ENCODE measurements at places on chromosomes 16 and 17.

GRCh38 chr16:65281586-65281985 lies 159.7 kb upstream of the CDH11 start:
- no peak for DNase-seq

GRCh38 chr16:65002265-65002664 lies 119.6 kb downstream of the CDH11 start:
- DNase-seq: no peak

DNA sequence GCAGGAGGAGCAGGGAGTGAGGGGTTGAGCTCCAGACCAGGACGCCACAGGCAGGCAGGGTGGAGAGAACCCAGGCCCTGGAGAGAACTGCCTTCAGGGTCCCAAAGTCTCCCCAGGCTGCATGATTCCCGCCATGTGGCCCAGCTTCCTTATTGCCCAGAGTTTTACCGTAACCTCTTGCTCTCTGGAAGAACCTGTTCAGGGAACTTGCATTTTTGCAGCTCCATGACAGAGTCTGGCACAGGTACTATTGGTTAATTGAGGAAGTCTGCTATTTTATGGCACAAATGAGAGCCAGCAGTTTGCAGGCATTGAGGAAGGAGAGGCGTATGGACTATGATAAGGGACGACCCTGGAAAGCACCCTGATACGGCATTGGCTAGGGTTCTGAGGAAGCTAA lies 11.6 kb upstream of the NOS2 start:
- DNase-seq: no peak

DNA sequence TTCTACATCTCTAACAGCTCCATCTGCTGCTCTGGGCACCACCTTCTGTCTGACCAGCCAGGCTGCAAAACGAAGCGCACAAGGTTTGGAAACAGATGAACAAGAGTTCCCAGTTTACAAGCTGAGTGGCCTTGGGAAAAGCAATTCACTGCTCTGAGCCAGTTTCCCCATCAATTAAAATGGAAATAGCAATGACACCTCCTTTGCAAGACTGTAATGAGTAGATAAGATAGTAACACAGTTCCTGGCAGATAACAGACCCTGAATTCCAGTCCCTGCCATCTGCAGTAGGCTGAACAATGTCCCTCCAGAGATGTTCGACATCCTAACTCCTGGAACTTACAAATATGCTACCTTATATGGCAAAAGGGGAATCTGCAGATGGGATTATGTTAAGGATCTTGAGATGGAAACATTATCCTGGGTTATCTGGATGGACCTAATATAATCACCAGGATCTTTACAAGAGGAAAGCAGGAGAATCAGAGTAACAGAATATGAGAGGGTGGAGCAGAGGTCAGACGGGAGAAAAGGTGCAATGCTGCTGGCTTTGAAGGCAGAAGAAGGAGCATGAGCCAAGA lies 27.9 kb downstream of the CPPED1 start:
- no peak for DNase-seq

GRCh38 chr17:290626-291025 lies 62.0 kb downstream of the RPH3AL start:
- DNase-seq: no peak

DNA sequence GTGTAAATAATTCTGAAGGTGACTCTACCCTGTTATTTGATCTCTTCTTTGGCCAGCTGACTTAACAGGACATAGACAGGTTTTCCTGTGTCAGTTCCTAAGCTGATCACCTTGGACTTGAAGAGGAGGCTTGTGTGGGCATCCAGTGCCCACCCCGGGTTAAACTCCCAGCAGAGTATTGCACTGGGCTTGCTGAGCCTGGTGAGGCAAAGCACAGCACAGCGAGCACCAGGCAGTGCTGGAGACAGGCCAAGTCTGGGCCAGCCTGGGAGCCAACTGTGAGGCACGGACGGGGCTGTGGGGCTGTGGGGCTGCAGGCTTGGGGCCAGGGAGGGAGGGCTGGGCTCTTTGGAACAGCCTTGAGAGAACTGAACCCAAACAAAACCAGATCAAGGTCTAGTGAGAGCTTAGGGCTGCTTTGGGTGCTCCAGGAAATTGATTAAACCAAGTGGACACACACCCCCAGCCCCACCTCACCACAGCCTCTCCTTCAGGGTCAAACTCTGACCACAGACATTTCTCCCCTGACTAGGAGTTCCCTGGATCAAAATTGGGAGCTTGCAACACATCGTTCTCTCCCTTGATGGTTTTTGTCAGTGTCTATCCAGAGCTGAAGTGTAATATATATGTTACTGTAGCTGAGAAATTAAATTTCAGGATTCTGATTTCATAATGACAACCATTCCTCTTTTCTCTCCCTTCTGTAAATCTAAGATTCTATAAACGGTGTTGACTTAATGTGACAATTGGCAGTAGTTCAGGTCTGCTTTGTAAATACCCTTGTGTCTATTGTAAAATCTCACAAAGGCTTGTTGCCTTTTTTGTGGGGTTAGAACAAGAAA lies 5.1 kb downstream of the STH start:
- no peak for DNase-seq

- DNase-seq: no peak
Observed at GRCh38 chr17:17067257-17067656, 25.0 kb downstream of the MPRIP start.

DNA sequence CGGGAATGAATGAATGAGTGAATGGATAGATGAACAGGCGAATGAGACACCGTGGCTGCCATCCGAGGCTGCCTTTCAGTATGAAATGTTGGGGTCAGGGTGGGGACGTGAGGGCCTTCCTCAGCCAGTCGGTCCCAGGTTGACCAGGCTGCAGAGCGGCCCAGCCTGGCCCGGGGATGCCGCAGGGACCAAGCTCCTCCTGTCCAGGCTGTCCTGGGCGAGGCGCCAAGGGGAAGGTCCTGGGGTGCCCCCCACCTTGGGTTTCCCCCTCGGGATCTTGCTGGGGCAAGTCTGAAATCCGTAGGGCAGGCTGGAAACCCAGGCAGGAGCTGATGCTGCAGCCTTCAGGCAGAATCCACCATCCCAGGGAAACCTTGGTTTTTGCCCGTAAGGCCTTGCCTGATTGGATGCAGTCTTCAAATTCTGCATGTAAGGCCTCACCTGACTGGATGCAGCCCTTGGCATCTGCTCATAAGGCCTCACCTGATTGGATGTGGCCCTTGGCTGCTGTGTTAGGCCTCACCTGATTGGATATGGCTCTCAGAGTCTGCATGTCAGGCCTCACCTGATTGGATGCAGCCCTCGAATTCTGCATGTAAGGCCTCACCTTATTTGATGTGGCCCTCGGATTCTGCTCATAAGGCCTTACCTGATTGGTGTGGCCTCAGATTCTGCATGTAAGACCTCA lies 61.7 kb upstream of the ZNF469 start:
- no peak for DNase-seq

DNA sequence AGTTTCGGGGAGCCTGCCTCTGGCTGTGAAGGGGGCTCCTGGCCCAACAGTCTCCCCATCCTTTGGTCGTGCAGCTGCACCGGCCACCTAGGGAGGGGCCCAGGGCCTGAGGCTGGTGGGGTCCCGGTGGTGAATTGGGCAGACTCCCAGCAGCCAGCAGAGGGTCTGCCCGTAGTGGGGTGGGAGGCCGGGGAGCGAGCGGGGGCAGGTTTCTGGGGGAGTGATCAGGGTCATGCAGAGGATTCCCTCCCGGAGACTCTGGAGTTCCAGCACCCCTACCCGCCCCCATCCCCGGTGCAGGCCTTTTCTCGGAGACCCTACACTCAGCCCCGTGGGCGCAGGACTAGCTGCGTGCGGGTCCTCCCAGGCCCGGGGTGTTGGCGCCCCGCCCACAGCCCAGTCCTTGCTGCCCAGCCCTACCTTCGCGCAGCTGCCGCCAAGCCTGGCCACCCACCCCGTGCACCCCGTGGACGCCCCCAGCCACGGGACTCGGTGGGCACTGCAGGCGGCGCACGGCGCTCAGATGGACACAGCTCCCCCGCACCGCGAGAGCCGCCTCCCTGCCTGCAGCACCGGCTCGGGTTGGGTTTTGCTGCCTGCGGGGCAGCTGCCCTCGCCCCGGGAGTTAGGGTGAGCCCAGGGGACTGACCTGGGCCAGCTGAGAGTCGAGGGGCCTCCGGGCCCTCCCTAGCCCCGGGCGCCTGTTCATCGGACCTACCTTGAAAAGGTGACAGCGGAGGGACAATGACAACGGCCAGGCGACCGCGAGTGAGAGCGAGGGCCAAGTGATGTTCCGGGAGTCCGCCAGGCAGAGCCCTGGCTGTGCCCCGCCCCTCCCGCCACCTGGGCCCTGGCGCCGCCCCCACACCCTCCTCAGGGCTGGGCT lies at the start of gene GNG13:
GNG13 (minus strand) TSS at position 787 of the 886 bp plus-strand sequence. CDS start 1,657 bp downstream, outside the sequence.
- DNase-seq: no peak

GRCh38 chr16:84294117-84294516 lies 561 bp upstream of the WFDC1 start:
- no peak for DNase-seq

DNA sequence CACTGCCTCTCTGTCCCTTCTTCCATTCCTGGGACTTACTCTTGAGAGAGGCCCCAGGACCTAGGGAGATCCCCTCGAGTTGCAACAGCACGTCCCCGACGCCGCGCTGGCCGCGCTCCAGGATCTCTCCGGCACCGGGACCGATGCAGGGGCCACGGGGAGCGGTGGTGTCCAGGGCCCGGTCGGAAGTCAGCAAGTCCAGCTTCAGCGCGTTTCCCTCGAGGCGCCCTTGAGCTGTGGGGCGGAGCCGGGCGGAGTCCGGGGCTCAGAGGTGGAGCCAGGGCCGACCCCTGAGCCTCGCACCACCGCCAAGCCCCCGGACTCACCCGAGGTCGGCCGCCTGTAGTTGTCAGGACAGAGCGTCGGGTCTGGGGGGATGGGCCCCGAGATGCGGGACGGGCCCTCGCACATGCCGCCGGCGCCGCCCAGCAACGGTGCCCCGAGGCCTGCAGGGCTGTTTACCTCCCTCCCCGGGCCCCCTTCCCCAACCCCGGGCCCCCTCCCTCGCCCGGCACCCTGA lies 458 bp downstream of the ENKD1 start:
- no peak for DNase-seq

DNA sequence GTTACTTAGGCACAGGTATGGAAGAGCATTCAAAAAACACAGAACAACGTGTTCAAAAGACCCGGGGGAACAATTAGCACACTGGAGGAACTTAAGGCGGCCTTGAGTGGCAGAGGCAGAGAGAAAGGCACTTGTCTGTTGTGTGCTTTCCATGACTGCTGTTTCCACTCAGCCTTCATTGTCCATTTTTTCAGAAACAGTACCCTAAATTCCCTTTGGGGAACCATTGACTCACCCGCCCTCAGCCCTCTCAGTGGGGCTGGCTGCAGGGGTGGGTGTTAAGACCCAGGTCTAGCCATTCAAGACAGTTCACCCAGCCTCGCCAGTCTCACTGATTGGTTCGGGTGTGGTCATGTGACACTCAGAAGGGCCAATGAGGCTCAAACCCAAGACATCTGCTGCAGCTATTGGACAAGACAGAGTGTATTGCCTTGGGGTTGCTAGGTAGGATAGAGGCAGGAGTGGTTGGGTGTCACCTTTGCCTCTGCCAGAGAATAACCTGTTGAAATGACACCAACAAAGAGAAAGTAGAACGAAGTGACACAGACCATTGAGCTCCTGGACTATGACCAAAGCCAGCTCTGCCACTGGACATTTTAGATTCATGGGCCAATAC lies 19.6 kb upstream of the CEP20 start:
- DNase-seq: no peak

DNA sequence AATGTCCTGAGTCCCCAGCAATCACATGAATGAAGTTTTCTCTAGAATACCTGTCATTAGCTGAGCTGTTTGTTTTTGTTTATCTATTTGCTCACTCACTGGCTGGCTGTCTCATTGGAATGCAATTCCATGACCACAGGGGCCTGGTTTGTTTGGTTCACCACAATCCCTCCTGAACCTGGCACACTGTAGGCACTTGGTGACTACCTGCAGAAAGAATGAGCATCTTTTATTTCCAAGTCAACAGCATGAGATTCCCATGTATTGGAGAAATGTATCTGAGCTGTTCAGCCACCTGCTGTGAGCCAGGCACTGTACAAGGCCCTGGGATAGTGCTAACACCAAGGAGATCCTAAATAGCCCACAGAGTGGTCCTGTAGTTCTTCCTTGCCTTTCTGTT lies 345.1 kb downstream of the XYLT1 start:
- DNase-seq: no peak

GRCh38 chr17:47423406-47424295 lies 99.9 kb downstream of the EFCAB13 start:
- no peak for DNase-seq

- DNase-seq: no peak
Observed at GRCh38 chr16:57865746-57866528, 63.6 kb upstream of the KIFC3 start.

DNA sequence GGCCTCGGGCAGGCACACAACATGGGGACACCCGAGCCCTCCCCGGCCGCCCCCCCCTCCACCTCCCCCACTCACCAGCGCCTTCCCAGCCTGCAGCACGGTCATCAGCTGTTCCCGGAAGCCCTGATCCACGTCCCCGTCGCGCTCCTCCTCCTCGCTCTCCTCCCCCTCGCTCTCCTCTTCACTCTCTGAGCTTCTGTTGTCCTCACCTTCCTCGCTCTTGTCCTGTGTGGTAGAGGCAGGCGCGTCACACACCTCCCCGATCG lies 10.3 kb downstream of the MYBBP1A start:
- no peak for DNase-seq

- no peak for DNase-seq
Observed at GRCh38 chr16:739560-740458, 988 bp downstream of the CIAO3 start.

DNA sequence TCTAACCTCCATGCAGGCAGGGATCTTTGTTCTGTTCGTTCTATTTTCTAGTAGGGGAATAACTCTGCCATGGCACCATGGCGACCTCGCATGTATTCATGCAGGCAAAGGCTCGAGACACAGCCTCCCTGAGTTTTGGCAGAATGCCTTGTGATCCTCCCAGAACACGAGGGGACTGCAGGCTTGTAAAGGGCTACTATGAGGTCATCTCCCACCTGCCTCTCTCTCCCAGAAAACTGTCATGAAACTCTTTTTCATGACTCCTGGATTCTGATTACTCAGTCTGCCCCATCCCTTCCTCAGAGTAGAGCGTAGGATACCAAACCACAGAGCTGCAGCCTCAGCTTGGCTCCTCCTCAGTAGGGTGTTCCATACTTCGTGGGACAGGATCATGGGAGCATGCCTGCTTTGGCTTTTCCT lies 64.3 kb downstream of the IGF2BP1 start:
- no peak for DNase-seq

DNA sequence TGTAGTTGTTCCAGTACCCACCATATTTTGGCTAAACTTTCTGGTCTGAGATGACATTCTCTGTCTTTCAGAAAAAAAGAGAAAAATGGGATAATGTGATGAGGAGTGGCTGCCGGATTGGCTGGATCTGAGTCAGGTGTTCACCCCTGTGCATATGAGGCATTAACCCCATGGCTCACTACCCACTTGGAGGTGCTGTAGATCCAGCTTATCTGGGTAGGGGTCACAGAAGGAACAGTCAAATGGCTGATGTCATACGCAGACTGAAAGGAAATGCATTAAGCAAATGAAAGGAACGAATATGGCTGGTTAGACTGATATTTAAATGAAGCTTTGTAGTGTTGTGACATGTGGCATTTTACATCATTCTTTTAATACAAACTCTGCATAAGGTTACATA lies 17.3 kb downstream of the MAP2K6 start:
- no peak for DNase-seq

All from activated CD4-positive, alpha-beta T cell treated with anti-CD3 and anti-CD28 coated beads for 1 hour (primary cell).